ENCODE measurements at places on chromosomes 5 and 9.

- no peak for DNase-seq
These were observed 423.2 kb downstream of the RAB3C start for GRCh38 chr5:59005934-59006701.

DNA sequence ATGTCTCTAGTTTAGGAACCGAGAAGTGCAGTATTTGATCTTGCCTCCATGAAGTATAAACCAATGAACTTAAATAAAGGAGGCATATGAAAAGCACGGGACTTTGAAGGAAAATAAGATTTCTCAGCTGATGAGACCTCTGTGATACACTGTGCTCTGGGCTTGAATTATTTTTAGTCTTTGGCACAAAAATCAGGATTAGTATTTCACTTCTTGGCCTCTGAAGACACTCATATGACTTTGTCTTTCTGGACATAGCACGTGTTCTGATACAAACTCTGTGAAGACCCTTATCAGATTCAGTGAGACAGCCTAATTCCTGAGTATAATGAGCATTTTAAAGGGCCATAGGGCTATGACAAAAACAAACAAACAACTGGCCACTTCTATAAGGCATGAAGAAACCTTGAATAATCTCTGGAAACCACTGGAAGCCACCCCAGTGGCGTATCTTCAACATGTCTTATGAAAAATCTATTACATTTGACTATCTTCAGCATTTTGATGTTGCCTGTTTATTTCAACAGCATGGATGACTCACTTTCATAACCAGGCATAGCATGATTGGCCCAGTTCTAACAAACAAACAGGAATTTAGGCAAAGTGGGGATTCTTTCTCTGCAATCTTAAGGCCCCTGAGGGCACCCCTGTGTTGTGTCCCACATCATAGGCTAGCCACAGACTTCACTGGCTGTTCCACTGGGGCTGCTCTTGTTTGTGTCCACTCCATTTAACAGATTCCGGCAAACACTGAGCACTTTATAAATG lies 90.3 kb upstream of the ZNF462 start:
- DNase-seq = no peak

GRCh38 chr9:126965541-126966428 lies 51.2 kb downstream of the RALGPS1 start:
- no peak for DNase-seq

DNA sequence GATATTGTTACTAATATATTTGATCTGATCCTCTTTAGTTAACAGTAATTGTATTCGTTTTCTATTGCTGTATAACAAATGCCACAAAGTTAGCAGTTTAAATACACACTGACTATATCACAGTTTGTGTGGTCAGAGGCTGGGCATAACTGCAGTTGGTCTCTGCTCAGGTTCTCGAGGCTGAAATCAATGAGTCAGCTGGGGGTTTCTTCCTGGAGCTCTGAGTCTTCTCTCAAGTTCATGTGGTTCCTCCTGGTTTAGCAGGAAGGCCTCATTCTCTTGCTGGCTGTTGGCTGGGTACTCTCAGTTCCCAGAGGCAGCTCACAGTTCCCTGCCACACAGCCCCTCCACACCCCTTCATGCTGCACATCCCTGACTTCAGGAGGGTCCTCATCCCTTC lies 20.7 kb downstream of the COL23A1 start:
- DNase-seq = no peak

GRCh38 chr5:113038714-113039113 lies 62.1 kb downstream of the DCP2 start:
- DNase-seq = no peak

GRCh38 chr9:136662656-136663581 lies at the start of gene EGFL7:
EGFL7 (plus strand) TSS chr9:136662916; CDS start chr9:136668283, 5,367 bp downstream.
- no peak for DNase-seq

DNA sequence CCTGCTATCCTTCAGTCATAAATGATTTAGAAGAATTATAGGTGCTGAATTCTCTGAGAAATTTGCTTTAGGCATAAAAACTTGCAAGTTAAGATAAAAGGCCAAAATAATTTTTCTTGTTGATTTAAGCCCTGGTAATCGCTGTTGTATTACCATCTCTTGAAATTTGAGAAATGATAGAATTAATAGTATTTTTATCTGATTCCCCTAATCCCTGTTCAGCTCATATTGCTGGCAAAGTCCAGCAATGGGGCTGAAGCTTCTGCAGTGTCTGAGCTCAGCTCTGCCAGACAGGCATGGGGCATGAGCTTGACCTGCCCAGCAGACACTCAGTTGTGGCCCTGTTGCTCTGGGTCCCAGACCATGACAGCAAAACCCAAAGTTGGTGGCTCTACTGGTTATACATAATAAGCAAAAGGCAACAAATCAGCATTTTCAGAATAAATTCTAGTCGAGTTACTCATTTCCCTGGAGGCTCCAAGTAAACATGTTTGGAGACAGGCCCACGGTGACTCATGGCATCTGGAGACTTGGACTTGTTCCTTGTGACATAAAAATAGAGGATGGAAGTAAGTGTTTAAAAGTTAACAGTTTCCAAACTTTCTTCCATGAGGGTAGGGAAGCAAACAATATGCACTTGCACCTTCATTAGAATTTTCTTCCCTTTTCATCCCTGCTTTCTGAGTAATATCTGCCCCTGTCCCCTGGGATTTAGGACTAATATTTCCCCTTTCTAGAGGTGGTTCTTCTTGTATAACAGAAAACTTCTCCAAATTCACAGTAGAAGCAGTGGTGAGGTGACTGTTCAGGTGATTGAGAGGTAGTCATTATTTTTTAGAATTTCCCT lies 60.2 kb upstream of the SLC2A8 start:
- no peak for DNase-seq

- no peak for DNase-seq
These were observed 66.8 kb upstream of the MAP1B start for GRCh38 chr5:72040513-72040912.

DNA sequence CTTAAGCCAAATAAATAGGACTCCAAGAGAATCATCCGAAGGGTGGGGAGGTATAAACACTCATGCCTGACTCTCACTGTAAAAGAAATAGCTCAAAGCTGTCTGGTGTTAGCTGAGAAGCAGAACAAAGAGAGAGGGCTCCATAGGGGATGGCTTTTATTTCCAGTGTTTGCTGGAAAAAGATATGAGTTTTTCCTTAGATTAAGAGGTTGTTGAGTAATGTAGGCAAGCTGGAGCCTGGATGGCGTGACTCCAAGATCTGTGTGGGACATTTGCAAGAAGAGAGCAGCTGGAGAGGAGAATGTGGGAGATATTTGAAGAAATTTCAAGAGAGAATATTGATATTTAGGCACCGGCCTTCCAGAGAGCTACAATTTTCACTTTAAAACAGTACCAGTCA lies 793.7 kb upstream of the RGMB start:
- DNase-seq = no peak

GRCh38 chr5:89668821-89669220 lies 740.7 kb downstream of the CETN3 start:
- no peak for DNase-seq
